Upper lobe of right lung (tissue), 1 donor: ENCODE measurements at places on chromosomes 12 and 14. TPM values are rescaled to one million over a fixed set of nuclear protein-coding genes. Genes with fewer than 3 reads are reported as not detected.

- no peak for DNase-seq
- no peaks in the 10 kb centered on the region for H3K27me3 ChIP-seq
- H3K4me1 ChIP-seq: peaks cover 9% of the 10 kb centered on the region
Measured at GRCh38 chr12:67482751-67483661, 165.5 kb upstream of the DYRK2 start.

GRCh38 chr12:5827591-5827990 is 117.5 kb downstream of the ANO2 start:
- no peak overlapping the region for H3K4me3 ChIP-seq
- H3K36me3 ChIP-seq: no peaks in the 10 kb centered on the region

DNA sequence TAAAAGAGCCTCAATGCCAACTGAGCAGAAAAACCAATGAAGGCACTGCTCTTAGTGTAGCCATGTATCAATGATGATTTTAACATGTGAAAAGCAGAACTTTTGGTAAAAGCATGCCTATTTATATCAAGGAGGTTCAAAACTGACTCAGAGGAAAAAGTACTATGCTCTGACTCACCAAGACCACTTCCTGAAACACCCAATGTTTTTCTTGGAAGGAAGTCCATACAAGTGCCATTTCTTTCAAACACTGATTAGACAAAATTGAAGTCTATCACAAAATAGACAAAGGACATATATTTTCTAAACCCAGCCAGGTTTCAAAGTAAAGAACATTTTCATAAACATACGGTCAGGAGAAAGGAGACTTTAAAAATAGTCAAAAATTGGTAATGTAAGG is 88.6 kb downstream of the EPS8 start:
- H3K27ac ChIP-seq: peak overlapping the region; percentile 63
- DNase-seq: no peak
- no peak overlapping the region for H3K4me3 ChIP-seq
- no peaks in the 10 kb centered on the region for H3K27me3 ChIP-seq

GRCh38 chr12:103712216-103712615 is 125.1 kb downstream of the STAB2 start:
- DNase-seq: no peak
- H3K36me3 ChIP-seq: no peaks in the 10 kb centered on the region
- H3K27me3 ChIP-seq: no peaks in the 10 kb centered on the region
- H3K4me3 ChIP-seq: no peak overlapping the region
- H3K27ac ChIP-seq: no peak overlapping the region

- H3K36me3 ChIP-seq: no peaks in the 10 kb centered on the region
- H3K4me1 ChIP-seq: no peaks in the 10 kb centered on the region
- no peak for DNase-seq
Measured at GRCh38 chr12:103688376-103689063, 101.4 kb downstream of the STAB2 start.

GRCh38 chr12:42144158-42144407 is 591 bp downstream of the GXYLT1 start:
- no peaks in the 10 kb centered on the region for H3K36me3 ChIP-seq
- no peaks in the 10 kb centered on the region for H3K27me3 ChIP-seq
- DNase-seq: no peak

DNA sequence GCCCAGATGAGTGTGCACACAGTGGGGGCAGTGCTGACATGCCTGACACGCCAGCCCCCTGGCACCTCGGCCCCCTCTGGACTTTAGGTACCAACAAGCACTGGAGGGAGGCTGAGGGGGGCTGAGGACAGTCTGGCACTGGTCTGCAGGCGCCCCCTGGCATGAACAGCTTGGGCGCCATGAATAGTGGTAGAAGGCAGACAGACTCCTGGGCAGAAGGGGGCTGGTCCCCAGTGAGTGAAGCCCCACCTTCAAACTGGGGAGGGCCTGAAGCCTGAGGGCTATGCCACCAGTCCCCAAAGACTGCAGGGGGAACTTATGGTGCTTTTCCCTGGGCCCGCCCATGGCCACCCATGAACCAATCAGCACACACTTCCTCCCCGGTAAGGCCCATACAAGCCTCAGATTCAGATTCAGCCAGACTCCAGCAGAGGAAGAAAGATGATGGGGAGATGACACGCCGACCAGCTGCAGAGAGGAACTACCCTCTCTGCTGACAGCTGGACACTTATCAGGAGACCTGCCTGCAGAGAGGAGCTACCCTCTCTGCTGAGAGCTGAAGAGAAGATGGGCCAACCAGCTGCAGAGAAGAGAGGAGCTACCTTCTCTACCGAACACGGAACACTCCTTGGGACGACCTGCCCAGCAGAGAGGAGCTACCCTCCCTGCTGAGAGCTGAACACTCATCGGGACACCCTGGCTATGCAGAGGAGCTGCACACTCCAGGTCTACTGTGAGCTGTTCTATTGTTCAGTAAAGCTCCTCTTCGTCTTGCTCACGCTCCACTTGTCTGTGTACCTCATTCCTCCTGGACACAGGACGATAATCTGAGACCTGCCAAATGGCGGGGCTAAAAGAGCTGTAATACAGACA is 324.5 kb downstream of the PCNX1 start:
- no peaks in the 10 kb centered on the region for H3K36me3 ChIP-seq
- H3K27me3 ChIP-seq: no peaks in the 10 kb centered on the region
- no peaks in the 10 kb centered on the region for H3K4me1 ChIP-seq
- DNase-seq: no peak
- no peak overlapping the region for H3K4me3 ChIP-seq

DNA sequence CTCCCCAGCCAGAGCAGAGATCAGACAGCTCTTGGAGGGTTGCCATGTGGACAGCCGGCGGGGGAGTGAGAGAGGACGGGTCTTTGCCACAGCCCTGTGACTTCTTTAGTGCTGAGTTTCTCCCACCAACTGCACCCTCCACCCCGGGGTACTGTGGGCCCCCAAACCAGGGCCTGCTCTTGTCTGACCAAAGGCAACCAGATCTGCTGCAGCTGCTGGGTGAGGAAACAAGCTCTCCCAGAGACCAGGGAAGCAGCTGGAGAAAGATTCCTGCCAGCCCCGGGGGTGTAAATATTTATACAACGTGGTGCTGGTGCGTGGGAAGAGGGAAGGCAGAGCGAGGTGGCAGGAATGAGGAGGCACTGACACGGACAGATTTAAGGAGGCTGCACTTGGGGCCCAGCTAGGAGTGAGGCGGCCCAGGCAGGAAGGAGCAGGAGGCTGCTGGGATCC is 14.3 kb upstream of the ZFP36L1 start:
- no peaks in the 10 kb centered on the region for H3K36me3 ChIP-seq
- peak overlapping the region; percentile 81 for H3K27ac ChIP-seq
- DNase-seq: peak; percentile 73
- H3K4me1 ChIP-seq: peaks cover 39% of the 10 kb centered on the region
- H3K4me3 ChIP-seq: no peak overlapping the region

The DDN gene
- not detected for total RNA-seq

The ARHGEF25 gene
- 16.3 TPM for total RNA-seq
